ENCODE measurements at places on chromosomes 2 and 18.

GRCh38 chr18:55246278-55246677 lies 287.0 kb upstream of the CCDC68 start:
- DNase-seq = no peak

DNA sequence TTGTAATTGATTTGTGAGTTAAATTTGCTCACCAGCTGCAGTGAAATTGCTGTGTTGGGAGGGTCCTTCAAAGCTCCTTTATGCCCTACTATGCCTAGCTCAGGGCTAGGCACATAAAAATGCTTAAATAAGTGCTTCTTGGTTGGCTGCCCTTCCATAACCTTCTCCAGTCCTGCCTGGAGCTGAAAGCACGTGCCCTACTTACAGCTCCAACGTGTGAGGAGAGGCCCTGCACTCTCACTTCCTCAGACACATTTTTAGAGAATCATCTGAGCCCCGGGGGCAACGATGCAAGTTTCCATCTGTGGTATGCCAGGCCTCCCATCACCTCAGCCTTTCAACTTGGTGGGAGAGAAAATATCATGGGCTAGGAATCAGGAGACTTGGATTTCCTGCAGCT lies 202.7 kb downstream of the BCL11A start:
- no peak for DNase-seq

- DNase-seq = no peak
These were observed 137.7 kb downstream of the THADA start for GRCh38 chr2:43458014-43458628.

- no peak for DNase-seq
These were observed 23.6 kb downstream of the ANKRD44 start for GRCh38 chr2:197286805-197287595.

GRCh38 chr2:219702796-219703545 lies 75.5 kb downstream of the SLC4A3 start:
- no peak for DNase-seq

GRCh38 chr2:110678457-110679336 lies 834 bp upstream of the BUB1 start:
- DNase-seq = peak; percentile 54

GRCh38 chr2:202122980-202123720 lies 50.1 kb downstream of the KIAA2012 start:
- DNase-seq = no peak

- no peak for DNase-seq
These were observed 119.9 kb downstream of the ETAA1 start for GRCh38 chr2:67516899-67517530.

DNA sequence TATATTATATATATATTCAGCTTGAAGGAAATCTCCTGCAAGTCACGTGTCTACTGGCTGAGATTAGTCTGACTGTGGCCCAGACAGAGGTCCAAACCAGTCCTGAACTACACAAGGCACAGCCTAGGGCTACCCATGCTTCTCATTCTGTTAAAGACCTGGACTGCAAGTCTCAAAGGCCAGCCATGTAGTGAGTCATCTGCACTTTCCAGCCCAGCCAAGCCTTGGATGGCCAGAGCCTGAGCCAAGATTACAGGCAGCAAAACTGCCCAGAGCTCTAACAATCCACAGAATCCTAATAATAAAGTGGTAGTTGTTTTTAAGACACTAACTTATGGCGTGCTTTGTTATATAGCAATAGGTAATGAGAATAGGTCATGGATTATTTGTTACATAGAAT lies 259.6 kb downstream of the SS18 start:
- no peak for DNase-seq

DNA sequence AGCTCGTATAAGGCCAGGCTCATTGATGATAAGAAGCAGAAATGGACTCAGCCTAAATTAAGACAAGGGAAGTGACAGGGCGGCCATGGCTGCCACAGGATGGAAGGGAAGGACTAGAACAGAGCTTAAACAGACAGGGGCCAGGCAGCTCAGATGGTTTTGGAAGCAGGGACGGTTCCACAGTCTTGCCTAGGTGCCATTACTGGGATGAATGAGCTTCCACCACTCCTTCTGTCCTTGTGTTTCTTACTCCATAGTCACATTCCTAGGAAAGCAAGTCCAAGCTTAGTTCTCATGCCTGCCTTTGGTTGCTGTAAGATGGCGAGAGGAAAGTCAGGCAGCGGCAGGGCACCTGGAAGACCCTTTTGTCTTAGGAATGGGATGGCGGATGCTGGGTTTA lies 11.9 kb downstream of the GNLY start:
- DNase-seq = no peak

- DNase-seq = peak; percentile 42
These were observed at the start of gene TGFA for GRCh38 chr2:70553584-70554337. Gene TGFA, minus strand, starts transcription at chr2:70553826. Its CDS starts 59 bp downstream, at chr2:70553767.

DNA sequence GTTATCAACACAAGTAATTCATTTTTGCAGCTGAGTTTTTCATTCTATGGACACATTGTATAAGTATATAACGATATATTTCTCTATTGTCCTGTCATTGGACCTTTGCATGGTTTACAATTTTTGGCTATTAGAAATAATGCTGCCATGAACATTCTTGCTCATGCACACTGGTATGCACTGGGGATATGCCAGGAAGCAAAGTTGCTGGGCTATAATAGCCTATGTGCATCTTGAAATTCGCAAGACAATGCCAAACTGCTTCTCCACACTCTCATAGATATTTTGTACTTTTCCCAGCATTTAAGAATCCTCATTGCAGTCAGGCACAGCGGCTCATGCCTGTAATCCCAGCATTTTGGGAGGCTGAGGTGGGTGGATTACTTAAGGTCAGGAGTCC lies 852.6 kb upstream of the ID2 start:
- no peak for DNase-seq

- DNase-seq = no peak
These were observed 8.7 kb downstream of the KLHL29 start for GRCh38 chr2:23393722-23394121.

GRCh38 chr18:56738184-56738583 lies 87.0 kb downstream of the WDR7 start:
- no peak for DNase-seq

DNA sequence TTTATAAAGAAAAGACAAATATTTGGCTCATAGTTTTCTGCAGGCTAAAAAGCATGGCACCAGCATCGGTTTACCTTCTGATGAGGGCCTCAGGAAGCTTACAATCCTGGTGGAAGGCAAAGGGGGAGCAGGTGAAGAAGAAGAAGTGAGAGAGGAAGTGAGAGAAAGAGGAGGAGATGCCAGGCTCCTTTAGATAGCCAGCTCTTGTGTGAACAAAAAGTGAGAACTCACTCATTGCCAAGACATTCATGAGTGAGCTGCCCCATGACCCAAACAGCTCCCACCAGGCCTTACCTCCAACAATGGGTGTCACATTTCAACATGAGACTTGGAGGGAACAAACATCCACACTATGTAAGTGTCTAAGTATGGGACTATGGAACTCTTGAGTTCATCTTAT lies 14.3 kb downstream of the CCDC150 start:
- no peak for DNase-seq

GRCh38 chr18:28736223-28736622 lies 559.3 kb upstream of the CDH2 start:
- DNase-seq = no peak

GRCh38 chr2:19021721-19022120 lies 336.7 kb downstream of the OSR1 start:
- no peak for DNase-seq

DNA sequence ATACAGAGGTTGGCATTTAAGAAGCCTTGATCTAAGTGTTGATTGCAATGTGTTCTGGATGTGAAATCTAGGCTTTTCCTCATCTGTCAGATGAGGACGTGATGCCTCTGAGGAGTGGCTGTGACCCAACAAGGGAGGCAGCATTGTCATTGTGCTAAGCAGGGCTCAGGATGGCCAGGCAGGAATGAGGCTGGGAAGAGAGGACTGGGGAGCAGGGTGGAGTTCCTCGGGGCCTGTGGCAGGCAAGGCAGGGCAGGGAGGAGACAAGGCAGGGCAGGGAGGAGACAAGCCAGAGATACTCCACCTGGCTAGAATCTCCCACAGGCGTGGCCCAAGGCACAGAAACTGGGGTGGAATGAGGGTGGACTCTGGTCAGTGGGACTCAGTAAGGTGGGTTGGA lies 116.6 kb downstream of the RPIA start:
- no peak for DNase-seq

DNA sequence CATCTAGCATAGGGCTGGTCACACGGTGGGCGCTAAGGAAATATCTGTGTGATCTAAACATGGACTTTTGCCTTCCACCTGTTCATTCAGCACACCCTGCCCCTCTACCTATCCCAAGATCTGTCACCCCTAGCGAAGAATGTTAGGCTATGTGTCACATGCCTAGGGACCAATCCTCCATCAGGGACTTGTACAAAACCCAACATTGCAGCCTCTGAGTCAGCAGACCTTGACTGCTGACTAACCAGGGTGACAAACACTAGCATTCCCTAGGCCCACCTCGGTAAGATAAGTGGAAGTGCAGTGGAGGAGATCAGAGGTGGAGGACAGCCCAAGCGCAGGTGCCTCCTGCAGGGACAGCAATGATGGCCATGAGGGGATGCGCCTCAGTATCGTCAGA lies 99.2 kb downstream of the SOX11 start:
- no peak for DNase-seq

GRCh38 chr2:181998891-181999654 lies 13.4 kb downstream of the PPP1R1C start:
- no peak for DNase-seq

DNA sequence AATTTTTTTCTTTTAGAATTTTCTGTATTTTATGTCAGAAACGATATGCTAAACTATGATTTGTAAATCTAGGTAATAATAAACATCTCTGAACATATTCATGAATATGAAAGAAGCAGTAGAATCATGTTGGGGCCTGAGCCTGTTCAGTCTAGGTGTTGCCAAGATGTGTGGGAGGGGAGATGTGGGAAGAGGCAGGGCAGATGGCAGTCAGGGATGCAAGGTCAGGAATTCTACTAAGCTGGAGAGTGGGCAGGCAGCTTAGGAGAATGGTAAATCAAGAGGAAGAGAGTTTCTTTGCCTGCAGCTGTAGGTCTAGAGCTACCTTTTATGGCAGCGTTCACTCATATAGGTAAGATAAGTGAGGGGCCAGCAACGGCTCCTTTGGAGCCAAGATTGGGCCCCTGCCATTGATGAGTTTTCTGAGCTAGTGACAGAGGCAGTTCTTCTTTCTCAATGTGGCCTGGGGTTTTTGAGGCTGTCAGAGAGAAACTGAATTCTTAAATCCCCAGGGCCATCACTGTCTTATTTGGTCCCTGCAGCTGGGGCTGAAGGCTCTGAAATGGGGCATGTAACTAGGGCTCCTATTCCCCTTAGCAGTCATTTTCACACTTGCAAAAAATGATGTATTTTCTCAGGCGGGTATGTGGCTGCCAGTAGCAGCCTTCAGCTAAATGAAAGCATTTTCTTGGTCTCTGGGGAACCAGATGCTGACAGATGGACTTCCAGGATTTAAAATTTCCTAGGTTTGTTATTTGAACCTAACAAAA lies 232.8 kb downstream of the PIK3C3 start:
- DNase-seq = no peak

DNA sequence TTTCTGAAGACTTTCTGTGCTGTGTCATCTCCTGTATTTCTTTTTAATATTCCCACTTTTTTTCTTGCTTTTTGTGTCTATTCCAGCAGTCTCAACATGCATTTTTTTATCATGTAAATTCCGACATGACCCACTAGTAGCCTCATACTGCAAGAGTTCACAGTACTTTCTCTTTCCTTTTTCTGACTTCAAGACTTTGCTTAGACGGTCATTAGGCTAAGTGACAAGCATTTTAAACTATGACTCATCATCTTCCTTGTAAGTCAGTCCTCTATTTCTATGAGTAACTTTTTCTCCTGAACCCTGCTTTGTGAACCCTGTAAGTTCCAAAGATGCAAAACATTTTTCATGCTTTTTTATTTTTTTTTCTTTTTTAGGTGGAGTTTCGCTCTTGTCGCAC lies 381.2 kb downstream of the TXNL1 start:
- no peak for DNase-seq

- DNase-seq = no peak
These were observed 15.9 kb downstream of the ERFE start for GRCh38 chr2:238174701-238175100.

DNA sequence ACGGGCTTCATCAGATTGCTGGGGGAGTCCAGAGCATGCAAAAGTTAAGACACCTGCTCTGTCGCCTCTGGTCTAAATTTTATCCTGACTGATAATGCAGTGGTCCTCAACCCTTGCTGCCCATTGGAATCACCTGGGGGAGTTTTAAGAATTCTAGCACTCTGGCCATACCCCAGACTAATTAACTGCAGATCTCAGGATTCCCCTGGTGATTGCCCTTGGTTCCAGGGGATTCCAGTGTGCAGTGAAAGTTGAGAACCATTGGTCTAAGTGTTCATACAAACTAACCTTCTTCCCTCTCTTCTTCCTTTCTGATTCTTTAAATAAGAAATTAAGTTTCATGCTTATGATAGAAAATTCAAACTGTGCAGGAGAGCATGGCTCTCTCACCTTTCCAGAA lies 105.7 kb upstream of the MGAT5 start:
- DNase-seq = no peak

Data from NK-92 treated with Interleukin-12 subunit alpha and Interleukin-12 subunit beta, amount 100 ng/mL, for 24 hours (cell line).